ENCODE measurements at places on chromosomes 2 and 18.
A peak's percentile ranks its signal among the peaks of the same experiment; 100 is the strongest.

GRCh38 chr2:214367171-214367570 lies 43.7 kb upstream of the VWC2L start:
- no peak overlapping the region for H3K4me3 ChIP-seq
- no peak overlapping the region for H3K27ac ChIP-seq
- no peaks in the 10 kb centered on the region for H3K27me3 ChIP-seq
- no peaks in the 10 kb centered on the region for H3K36me3 ChIP-seq

- H3K27me3 ChIP-seq = no peaks in the 10 kb centered on the region
- no peak overlapping the region for H3K4me3 ChIP-seq
- no peak for DNase-seq
- no peaks in the 10 kb centered on the region for H3K4me1 ChIP-seq
- no peaks in the 10 kb centered on the region for H3K36me3 ChIP-seq
Measured at GRCh38 chr2:239412905-239413603, 12.2 kb upstream of the HDAC4 start.

GRCh38 chr2:192151853-192152252 lies 42.9 kb downstream of the TMEFF2 start:
- no peaks in the 10 kb centered on the region for H3K27me3 ChIP-seq
- H3K36me3 ChIP-seq = no peaks in the 10 kb centered on the region
- no peak overlapping the region for H3K27ac ChIP-seq
- no peak for DNase-seq
- H3K4me1 ChIP-seq = peaks cover 7% of the 10 kb centered on the region
- no peak overlapping the region for H3K4me3 ChIP-seq

GRCh38 chr18:76838182-76838581 lies 15.8 kb downstream of the ZNF236 start:
- H3K4me3 ChIP-seq = no peak overlapping the region
- DNase-seq = no peak
- peaks cover 1% of the 10 kb centered on the region for H3K36me3 ChIP-seq
- H3K27me3 ChIP-seq = no peaks in the 10 kb centered on the region
- H3K27ac ChIP-seq = no peak overlapping the region

DNA sequence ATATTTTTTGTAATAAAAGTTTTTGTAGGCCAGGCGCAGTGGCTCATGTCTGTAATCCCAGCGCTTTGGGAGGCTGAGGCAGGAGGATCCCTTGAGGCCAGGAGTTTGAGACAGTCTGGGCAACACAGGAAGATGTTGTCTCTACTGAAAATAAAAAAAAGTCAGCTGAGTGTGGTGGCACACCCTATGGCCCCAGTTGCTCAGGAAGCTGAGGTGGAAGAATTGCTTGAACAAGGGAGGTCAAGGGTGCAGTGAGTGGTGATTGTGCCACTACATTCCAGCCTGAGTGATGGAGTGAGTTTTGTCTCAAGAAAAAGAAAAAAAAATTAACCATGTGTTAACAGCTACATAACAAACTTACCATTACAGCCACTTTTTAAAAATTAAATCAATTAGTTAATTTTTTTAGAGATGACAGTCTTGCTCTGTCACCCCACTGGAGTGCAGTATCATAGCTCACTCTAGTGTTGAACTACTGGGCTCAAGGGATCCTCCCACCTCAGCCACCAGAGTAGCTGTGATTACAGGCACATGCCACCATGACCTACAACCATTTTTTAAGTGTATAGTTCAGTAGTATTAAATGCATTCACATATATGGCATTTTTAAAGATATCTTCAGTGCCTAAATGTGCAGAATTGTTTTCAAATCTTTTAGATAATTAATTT lies 67.2 kb upstream of the ACYP2 start:
- no peak overlapping the region for H3K27ac ChIP-seq
- no peaks in the 10 kb centered on the region for H3K27me3 ChIP-seq
- H3K4me1 ChIP-seq = no peaks in the 10 kb centered on the region
- no peaks in the 10 kb centered on the region for H3K36me3 ChIP-seq

DNA sequence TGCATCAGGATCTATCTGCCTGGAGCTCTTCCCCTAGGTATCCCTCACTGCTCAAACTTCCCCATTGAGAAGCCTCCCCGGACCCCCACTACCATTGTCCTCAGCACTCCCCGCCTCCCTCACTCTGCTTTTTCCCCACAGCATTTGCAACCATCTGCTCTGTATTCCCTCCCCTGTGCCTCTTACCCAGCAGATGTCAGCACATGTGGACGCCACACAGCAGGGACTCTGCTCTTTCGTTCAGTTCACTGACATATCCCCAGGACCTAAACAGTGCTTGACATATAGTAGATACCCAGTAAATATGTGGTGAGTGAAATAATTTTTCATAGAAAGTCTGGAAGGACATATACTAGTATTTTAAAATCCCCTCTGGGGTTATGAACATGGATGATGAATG lies 101.1 kb downstream of the TMEM247 start:
- DNase-seq = no peak
- H3K4me3 ChIP-seq = no peak overlapping the region
- H3K4me1 ChIP-seq = no peaks in the 10 kb centered on the region
- H3K36me3 ChIP-seq = no peaks in the 10 kb centered on the region
- H3K27me3 ChIP-seq = no peaks in the 10 kb centered on the region

DNA sequence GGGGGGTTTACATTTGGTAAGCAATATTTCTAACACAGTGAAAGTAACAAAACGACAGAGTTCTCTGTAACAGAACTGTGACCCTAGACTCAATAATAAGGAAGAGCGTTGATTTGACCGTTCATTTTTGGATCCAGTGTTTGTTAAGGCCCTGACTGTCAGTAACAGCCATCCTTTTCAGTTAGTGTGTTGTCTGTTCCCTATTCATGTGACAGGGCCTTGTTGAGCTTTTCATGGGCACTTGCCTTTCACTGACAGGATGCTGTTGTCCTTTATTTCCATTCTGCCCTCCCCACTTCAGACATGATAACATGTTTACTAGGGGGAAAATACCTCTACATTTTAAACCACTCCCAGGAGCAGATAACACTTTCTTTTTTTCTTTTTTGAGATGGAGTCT lies 45.8 kb downstream of the MAP4K4 start:
- no peak overlapping the region for H3K4me3 ChIP-seq
- H3K27ac ChIP-seq = no peak overlapping the region
- H3K4me1 ChIP-seq = peaks cover 23% of the 10 kb centered on the region

- no peaks in the 10 kb centered on the region for H3K4me1 ChIP-seq
- no peaks in the 10 kb centered on the region for H3K36me3 ChIP-seq
- peaks cover 2% of the 10 kb centered on the region for H3K27me3 ChIP-seq
- H3K27ac ChIP-seq = no peak overlapping the region
- DNase-seq = no peak
Measured at GRCh38 chr2:176589825-176590440, 320.7 kb downstream of the MTX2 start.

- no peaks in the 10 kb centered on the region for H3K4me1 ChIP-seq
- DNase-seq = no peak
- H3K4me3 ChIP-seq = no peak overlapping the region
- H3K27ac ChIP-seq = no peak overlapping the region
Measured at GRCh38 chr2:42008241-42008921, 39.4 kb upstream of the PKDCC start.

GRCh38 chr2:42171396-42171980 lies 2.3 kb downstream of the EML4 start:
- H3K4me1 ChIP-seq = peaks cover 4% of the 10 kb centered on the region
- peak overlapping the region; percentile 69 for H3K4me3 ChIP-seq
- no peak for DNase-seq
- H3K27ac ChIP-seq = no peak overlapping the region
- H3K27me3 ChIP-seq = no peaks in the 10 kb centered on the region

DNA sequence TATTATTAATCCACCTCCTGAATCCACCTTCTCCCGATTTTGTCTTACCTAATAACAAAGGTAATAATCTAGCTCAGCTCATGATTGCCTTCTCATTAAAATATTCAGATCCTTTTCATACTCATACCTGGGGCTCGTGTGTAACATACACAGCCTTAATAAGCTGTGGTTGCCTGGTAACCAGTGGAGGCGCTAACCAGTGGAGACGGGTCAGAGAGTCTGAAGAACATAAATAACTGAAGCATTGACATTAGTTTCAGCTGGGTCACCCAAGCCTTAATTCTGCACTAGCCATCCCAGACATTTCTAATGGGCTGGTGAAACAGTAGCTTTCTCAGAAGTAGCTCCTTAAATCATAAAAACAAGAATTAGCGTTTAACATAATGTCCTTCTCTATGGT lies 14.8 kb upstream of the DTNA start:
- no peak overlapping the region for H3K27ac ChIP-seq
- no peaks in the 10 kb centered on the region for H3K36me3 ChIP-seq
- H3K27me3 ChIP-seq = no peaks in the 10 kb centered on the region
- no peak overlapping the region for H3K4me3 ChIP-seq
- DNase-seq = no peak

DNA sequence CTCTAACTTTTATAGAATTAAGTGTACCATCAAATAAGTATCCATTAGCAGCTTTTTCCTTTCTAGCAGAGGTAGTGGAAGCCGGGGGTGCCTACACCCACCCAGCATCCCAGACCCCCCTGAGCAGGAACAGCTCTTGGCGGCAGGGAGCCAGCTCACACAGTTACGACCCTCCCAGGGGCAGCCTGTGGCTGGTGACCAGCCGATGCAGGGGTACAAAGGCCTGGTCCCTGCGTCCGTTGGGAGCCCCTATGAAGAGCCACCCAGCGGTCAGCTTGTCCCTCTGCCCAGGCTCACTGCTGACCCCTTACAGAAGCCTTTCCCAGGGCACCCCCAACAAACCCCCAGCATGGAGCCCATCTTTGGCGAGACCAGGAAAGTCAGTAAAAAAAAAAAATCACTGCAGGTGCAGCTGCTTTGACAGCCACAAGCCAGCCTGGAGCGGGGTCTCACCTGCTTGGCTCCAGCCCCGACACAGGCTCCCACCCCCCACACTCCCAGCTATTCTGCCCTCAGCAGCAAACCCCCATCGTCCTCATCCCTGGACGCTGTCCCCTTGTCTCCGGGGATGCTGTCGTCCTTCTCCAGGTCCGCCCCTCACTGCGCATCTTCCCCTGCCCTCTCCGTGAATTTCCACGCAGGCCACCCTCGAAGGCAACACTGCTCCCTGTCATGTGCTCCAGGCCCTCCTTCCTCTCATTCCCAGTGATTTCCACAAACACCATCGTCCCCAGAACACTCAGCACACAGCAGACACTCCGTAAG lies 43.1 kb downstream of the GPC1 start:
- no peak overlapping the region for H3K27ac ChIP-seq
- H3K27me3 ChIP-seq = no peaks in the 10 kb centered on the region
- no peak overlapping the region for H3K4me3 ChIP-seq
- peak; percentile 37 for DNase-seq
- no peaks in the 10 kb centered on the region for H3K36me3 ChIP-seq
- H3K4me1 ChIP-seq = no peaks in the 10 kb centered on the region

GRCh38 chr18:75433098-75433497 lies 5.6 kb upstream of the SMIM21 start:
- no peak overlapping the region for H3K4me3 ChIP-seq
- H3K36me3 ChIP-seq = no peaks in the 10 kb centered on the region
- H3K27ac ChIP-seq = no peak overlapping the region

GRCh38 chr18:7856733-7857132 lies 289.6 kb downstream of the PTPRM start:
- no peak for DNase-seq
- H3K4me1 ChIP-seq = peaks cover 2% of the 10 kb centered on the region
- no peaks in the 10 kb centered on the region for H3K36me3 ChIP-seq
- no peak overlapping the region for H3K4me3 ChIP-seq

- peak overlapping the region; percentile 98 for H3K27ac ChIP-seq
- H3K4me3 ChIP-seq = peak overlapping the region; percentile 95
- H3K36me3 ChIP-seq = no peaks in the 10 kb centered on the region
- no peaks in the 10 kb centered on the region for H3K27me3 ChIP-seq
- no peaks in the 10 kb centered on the region for H3K4me1 ChIP-seq
- DNase-seq = no peak
Measured at GRCh38 chr18:79069717-79070151, 540 bp downstream of the ATP9B start.

GRCh38 chr2:124755386-124755785 lies 730.3 kb downstream of the CNTNAP5 start:
- no peak overlapping the region for H3K4me3 ChIP-seq
- no peaks in the 10 kb centered on the region for H3K27me3 ChIP-seq
- DNase-seq = no peak
- H3K36me3 ChIP-seq = no peaks in the 10 kb centered on the region
- H3K27ac ChIP-seq = no peak overlapping the region
- no peaks in the 10 kb centered on the region for H3K4me1 ChIP-seq

DNA sequence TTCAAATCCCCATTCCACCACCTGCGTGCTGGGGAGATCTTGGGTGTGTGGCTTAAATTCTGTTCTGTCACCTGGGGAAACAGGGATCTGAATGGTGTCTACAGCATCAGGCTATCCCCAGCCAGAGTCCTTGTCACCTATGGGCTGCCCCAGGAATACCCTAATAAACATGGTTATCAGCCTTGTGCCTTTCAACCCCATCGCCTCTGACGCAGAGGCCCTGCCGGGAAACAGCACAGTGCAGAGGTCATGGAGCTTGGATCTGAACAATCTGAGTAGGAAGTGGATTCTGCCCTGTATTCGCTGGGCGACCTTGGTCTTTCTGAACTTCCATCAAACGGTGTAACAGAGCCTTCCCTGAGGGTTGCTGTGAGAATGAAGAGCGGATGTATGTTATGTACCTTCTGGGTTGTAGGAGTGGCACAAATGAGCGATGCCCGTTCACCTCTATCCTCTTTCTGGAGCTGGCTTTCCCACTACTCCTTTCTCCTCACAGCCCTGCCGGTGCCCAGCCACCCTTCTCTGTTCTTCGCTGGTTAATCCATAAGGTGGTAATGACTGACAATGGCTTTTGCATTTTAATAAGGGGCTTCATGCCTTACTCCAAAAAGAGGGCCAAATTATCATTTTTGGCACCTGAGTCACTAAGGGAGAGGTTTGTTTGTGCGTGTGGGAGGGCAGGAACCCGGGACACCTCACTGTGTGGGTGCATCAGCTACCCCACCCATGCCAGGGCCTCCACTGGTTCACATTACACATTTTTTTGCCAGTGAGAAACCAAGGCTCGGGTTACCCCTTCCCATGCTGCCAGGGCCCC lies 256.5 kb downstream of the MYCN start:
- no peaks in the 10 kb centered on the region for H3K4me1 ChIP-seq
- H3K27me3 ChIP-seq = no peaks in the 10 kb centered on the region
- no peak for DNase-seq
- no peak overlapping the region for H3K4me3 ChIP-seq
- no peak overlapping the region for H3K27ac ChIP-seq
- no peaks in the 10 kb centered on the region for H3K36me3 ChIP-seq

GRCh38 chr2:239092571-239093294 lies 244.8 kb downstream of the TWIST2 start:
- no peaks in the 10 kb centered on the region for H3K4me1 ChIP-seq
- no peak overlapping the region for H3K27ac ChIP-seq
- H3K36me3 ChIP-seq = no peaks in the 10 kb centered on the region
- no peak overlapping the region for H3K4me3 ChIP-seq
- no peaks in the 10 kb centered on the region for H3K27me3 ChIP-seq
